ENCODE measurements at places on chromosomes 5 and 9. TPM values are rescaled to one million over a fixed set of nuclear protein-coding genes. Genes with fewer than 3 reads are reported as not detected.
A peak's percentile ranks its signal among the peaks of the same experiment; 100 is the strongest.

Gene DMRTA1
- total RNA-seq: not detected

DNA sequence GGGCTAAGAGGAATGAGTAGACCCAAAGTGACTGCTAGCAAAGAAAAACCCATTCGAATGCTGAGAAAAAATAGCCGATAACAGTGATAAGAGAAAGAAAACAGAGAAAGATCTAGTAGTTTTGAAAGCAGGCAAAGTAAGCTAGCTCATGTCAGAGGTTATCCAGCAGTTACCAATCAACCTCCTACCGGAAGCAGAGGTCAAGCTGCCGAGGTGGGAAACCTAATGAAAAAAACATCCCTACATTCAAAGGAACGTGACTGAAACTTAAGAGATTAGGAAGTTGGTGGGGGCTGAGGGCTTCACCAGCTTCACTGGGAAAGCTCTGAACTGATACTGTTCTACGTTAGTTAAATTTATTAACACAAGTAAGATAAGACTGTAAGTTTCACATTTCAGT lies 32.6 kb downstream of the SSBP2 start:
- DNase-seq: no peak

DNA sequence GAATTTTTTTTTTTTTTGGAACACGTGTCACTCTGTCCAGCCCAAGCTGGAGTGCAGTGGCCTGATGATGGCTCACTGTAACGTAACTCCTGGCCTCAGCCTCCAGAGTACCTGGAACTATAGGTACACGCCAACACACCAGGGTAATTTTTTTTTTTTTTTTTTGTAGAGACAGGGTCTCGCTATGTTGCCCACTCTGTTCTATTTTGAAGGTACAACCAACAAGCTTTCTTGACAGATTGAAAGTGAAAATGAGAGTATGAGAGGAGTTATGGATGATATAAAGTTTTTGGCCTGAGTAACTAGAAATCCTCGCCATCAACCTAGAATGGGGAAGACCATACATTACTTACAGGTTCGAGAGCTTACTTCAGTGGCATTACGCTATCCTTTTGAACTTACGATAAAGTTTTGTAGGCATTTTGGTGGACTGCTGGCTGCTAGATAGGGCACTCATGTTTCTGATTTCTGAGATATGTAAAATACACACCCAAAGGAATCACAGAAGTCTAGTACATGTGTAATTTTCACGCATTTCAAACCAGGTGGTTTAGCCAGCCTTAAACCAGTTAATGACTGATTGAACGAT lies 806 bp upstream of the CDC42SE2 start:
- DNase-seq: peak; percentile 11

DNA sequence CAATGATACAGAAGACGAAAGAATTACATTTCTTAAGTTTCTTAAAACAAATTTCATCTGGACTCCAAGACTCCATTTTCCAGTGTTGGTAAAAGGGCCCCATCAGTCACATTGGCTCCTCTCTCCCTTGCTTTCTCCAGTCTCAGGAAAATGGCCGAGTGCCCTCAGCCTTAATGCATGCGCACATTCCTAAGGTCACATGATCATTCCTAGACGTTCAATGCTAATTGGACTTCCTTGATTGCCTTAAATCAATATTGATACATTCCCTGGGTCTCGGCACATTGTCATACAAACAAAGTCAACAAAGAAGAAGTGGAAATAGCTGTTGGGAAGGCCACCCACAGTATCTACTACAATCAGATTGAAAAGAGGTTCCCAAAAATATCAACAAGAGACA lies 413.6 kb upstream of the GRAMD2B start:
- no peak for DNase-seq

GRCh38 chr9:133701981-133702797 lies 36.0 kb downstream of the SARDH start:
- DNase-seq: no peak

GRCh38 chr5:145495741-145496140 lies 339.4 kb downstream of the PRELID2 start:
- peak; percentile 60 for DNase-seq

- peak; percentile 64 for DNase-seq
These were observed 5.4 kb upstream of the LCN15 start for GRCh38 chr9:136769710-136770191.

All from SK-MEL-5 (cell line).